ENCODE measurements at places on chromosomes 2 and 18.

- DNase-seq, result peak; percentile 53
Measured at GRCh38 chr2:70861777-70862625, 26.4 kb upstream of the CD207 start.

- DNase-seq, result no peak
Measured at GRCh38 chr18:46320297-46320696, 216.1 kb downstream of the HAUS1 start.

DNA sequence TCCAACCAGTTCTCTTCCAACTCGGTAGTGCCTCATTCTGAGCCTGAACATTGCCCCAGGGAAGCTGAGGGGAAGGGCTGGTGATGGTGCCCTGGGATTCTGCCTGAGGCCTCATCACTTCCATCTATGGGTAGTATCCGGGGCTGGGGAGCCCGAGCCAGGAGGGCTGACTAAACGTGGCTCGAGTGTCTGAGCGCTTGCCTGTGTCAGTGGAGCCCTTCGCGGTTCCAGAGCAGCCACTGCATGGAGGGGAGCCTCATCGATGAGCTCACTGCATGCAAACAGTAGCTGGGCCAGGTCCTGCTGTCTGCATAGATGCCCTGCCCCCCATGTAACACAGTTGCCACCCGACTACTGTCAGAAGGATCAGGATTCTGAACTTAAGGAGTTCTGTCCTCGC is 129.3 kb downstream of the GLI2 start:
- no peak for DNase-seq

GRCh38 chr2:120715941-120716340 is 19.7 kb upstream of the GLI2 start:
- no peak for DNase-seq

DNA sequence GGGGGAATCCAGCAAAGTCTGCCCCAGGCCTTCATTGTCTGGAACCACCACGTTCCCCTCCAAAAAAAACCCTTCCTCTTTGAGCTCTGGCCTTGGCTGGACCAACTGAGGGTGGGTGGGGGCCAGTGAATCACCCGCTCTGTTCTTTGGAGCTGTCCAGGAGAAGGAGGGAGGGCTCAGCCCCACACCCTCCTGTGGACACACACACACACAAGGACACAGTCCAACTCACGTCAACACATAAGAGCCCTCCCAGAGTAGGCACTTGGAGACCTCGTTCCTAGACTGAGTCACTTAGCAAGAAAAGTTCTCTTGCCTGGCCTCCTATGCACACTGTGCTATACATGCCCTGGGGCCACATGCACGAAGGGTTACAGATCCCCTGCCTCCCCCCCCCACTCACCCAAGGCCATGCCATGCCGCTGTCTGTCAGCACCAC is 1.2 kb upstream of the TNS1 start:
- no peak for DNase-seq

DNA sequence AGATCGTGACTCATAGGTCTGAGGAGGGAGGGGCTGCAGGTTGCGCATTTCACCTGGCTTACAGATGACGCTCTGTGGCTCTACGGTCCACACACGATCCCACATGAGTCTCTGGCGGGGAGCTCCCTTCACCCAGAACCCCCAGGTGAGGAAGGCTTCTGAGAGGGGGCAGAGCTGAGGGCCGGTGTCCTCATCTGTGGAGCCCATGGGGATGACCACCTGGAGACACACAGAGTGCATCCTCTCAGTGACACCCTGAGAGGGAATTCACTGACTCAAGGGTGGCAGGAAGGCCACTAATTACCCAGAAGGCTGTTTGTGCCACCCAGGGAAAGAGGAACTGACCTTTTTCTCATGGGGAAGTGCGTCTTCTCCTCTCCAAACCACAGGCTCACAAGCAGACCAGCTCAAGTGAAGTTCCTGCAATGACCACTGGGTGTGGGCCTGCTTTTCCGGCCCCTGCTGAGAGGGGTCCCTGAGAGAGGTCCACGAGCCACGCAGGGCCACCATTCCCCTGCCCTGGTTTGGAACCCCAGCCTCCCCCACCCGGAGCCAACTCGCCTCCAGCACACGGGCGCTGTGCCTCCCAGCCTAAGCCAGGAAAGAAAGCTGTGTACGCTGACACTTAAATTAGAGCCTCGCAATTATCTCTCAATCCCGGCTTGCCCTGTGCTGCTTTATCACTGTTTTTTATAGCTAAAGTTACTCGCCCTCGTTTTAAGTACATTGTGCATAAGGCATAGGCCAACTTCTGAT is 114.1 kb downstream of the BCL11A start:
- DNase-seq, result no peak

- no peak for DNase-seq
Measured at GRCh38 chr2:97911206-97911921, 84.4 kb downstream of the TMEM131 start.

GRCh38 chr2:230657906-230658305 is 54.7 kb upstream of the CAB39 start:
- no peak for DNase-seq

DNA sequence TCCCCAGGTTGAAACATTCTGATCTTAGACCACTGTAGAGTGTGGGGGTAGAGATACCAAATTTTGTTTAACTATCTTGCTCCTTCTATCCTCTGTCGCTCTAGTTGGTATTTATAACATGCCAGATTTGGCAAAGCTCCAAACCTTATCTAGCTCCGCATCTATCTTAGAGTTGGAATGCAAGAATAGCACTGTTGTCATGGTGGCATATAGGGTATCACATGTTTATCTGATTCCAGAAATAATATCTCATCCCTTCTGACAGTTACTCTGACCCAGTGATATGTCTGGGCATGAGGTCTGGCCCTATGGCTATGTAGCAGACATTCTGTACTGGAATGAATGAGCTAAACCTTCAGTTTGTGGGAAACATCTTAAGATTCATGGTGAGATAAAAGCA is 51.7 kb downstream of the CABYR start:
- DNase-seq, result no peak

- no peak for DNase-seq
Measured at GRCh38 chr2:222413295-222413911, 10.9 kb upstream of the SGPP2 start.

DNA sequence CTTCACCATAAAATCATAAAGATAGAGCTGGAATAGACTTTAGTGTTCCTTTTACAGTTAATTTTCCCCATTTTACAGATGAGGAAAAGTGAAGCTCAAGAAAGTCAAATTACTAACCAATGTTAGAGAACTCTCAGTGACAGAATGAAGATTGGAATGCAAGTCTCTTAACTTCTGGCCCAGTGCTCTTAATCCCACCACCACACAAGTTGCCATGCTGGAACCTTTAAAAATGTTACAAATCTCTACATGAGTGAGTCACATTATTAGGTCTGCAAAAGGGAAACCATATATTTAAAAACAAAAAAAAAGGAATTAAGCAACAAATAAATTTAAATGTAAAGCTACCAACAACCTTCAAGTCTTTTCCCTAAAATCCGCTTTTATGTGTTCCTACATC is 3.5 kb downstream of the NCKAP1 start:
- no peak for DNase-seq

GRCh38 chr2:237182422-237183123 is 96.9 kb downstream of the COPS8 start:
- DNase-seq, result no peak

- no peak for DNase-seq
Measured at GRCh38 chr2:88458633-88459032, 6.1 kb upstream of the FOXI3 start.

- DNase-seq, result no peak
Measured at GRCh38 chr18:42187611-42188380, 232.8 kb downstream of the PIK3C3 start.

- no peak for DNase-seq
Measured at GRCh38 chr2:49342156-49342555, 187.8 kb upstream of the FSHR start.

GRCh38 chr18:44054514-44054913 is 626.2 kb upstream of the SETBP1 start:
- no peak for DNase-seq

DNA sequence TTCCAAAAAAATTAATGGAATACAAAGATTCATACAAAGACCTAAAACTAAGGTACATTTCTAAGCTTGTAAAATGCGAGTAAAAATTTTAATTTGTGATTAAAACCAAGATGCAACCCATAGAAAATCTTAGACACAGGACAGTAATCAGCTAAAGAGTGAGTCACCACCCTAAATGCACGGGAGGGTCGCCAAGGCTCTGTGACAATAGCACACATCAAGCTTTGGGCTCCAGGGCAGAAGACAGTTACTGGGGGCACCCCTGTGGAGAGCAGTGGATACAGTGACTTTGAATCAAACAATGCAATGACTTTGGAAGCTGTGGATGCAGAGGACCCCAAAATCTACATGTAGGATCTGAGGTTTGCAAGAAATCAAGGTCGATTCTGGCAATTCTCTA is 7.5 kb downstream of the FLACC1 start:
- no peak for DNase-seq

- no peak for DNase-seq
Measured at GRCh38 chr2:191405546-191405945, 160.3 kb downstream of the MYO1B start.

DNA sequence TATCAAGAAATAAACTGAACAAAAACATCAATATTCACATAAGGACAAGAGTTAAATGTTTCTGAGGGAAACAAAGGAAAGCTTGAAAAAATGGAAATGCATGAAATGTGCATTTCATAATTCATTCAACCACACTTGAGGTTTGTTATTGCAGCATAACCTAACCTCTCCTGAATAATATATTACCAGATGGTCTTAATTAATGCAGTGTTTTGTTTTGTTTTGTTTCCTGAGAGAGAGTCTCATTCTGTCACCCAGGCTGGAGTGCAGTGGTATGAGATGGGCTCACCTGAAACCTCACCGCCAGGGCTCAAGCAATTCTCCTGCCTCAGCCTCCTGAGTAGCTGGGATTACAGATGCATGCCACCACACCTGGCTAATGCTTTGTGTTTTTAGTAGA is 139.9 kb upstream of the PIEZO2 start:
- no peak for DNase-seq

DNA sequence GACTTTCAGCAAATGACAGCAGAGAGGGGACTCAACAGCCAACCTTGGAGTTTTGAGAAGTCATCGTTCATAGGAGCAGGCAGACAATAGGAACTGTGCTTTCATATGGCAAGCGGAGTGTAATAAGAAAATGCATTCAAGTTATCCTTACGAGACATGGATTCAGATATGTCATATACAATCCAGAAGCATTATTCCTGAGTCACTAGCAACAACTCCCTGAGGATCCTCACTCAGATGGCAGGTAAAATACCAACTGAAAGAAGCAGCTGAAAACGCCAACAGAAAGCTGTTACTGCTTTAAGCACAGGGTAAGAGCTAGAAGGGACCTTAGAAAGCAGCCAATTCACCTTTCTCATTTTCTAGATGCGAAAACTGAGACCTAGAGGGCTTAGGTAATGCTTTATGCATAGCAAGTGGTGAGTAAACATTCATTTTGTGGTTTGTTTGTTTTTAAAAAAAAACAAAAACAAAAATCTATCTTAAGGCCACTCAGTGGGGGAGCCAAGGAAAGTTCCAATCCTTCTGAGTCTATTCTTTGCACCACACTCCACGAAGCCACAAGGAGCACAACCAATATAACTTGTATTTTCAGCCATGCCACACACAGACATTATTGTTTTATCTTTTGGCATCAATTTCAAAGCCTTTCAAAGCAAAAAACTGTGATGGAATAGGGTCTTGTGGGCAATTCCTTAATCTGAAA is 89.1 kb upstream of the RIOK3 start:
- DNase-seq, result no peak

- no peak for DNase-seq
Measured at GRCh38 chr2:224982226-224982625, 60.0 kb downstream of the DOCK10 start.

DNA sequence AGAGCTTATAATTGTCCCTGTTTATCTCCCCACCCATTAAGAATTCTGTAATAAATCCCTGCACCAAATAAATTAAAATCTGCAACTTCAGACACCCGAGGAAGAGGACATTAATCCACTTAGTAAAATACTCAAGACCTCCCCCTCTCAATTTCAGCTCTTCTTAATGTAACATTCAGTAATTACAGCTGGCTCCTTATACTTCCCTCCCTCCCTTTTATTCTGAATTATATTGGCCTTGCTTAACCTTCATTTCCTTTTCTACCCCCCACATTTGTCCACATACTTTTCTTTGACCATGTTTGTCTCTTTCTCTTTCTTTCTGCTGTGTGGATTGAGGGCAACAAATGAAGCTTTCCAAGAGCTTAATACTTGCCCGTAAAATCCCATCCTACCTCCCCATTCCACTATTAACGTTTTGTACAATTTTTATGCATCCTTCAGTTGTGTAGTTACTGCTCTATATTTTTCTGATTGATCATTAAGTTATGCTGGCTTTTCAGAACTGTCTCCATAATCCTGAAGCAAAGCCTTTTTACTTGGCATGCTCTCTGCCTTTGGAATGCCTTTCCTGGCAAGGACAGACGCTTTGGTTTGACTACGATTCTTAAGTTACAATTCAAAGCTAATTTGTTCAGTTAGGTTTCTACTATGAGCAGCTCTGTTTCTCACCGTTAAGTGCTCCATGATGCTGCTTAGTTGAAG is 580.1 kb downstream of the ZEB2 start:
- DNase-seq, result no peak

DNA sequence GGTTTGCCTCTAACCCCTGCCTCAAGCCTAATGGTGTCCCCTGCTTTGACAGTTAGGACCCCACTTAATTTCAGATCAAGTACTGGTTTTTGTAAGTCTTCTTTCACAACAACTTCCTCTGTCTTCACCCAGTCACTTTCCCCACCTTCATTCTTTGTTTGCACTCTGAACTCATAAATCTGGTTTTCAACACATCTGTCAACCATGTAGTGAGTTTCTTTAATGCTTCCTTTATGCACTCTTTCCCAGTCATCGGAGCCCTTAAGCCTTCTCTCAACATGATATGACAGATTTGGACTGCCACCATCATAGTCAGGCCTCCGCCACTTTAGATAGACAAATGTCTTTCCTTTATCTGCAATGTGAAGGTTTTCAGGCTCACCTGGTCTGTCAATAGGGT is 109.1 kb downstream of the PLEKHA3 start:
- no peak for DNase-seq

GRCh38 chr18:34261865-34262780 is 37.4 kb upstream of the NOL4 start:
- DNase-seq, result no peak

DNA sequence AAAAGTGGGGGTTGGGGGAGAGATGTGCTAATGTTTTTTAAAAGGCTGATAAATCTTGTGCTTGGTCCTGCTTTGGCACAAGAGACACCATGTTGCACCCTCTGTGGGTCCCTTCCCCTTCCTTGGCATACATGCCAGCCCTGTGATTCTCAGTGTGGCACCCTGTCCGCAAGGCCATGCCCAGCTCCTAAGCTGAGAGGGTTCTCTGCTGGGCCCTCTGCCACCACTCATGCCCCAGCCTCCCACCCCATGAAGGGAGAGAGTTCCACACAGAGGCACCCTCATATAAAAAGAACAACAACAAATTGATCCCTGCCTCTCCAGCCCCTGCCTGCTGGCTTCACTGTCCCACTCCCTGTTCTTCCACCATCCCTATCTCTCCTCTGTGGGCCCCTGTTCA is 2.5 kb upstream of the ADCY3 start:
- DNase-seq, result no peak

DNA sequence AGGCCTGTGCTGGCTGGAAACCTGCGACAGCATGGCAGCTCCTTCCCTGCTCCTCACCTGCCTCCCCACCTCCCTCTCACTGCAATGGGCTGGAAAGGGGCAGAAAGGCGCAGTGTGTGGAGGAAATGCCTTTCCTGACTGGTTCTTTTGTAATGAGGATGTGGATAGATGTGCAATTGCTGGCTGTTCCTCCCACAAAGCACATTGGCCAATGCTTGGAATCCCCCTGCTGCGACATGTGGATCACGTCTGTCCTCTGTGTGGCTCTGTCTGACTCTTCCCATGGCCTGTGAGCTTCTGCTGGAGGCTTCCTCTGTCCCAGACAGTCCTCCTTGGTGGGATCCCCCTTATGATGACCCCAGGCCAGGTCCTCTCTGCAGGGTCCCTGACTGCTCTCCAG is 172.5 kb downstream of the NCK2 start:
- DNase-seq, result no peak

Measured in stimulated activated CD4-positive, alpha-beta T cell treated with anti-CD3 and anti-CD28 coated beads, Interleukin-2, amount 100 ng/mL, for 4 hours (primary cell).